Dorsolateral prefrontal cortex (tissue), 122 donors: ENCODE measurements at places on chromosomes 3 and 15. TPM values are rescaled to one million over a fixed set of nuclear protein-coding genes. Genes with fewer than 3 reads are reported as not detected.

The DOCK3 gene
- total RNA-seq = 123 TPM

The NDUFB5 gene
- total RNA-seq = 91.3 TPM

The TMC3 gene
- total RNA-seq = 0.43 TPM

The CACNA2D2 gene
- 18.4 TPM for total RNA-seq

The GOLGA8R gene
- 13.3 TPM for total RNA-seq

The C3orf20 gene
- 2.4 TPM for total RNA-seq

The MYZAP gene
- total RNA-seq = not detected

The PDZRN3 gene
- 50.6 TPM for total RNA-seq

The MST1R gene
- total RNA-seq = 5.6 TPM

The NOX5 gene
- total RNA-seq = 1.4 TPM

- DNase-seq = peak; percentile 84
These were observed at the start of gene USF3 for GRCh38 chr3:113695786-113696645. USF3 (minus strand) TSS chr3:113696642; CDS start chr3:113674878, 21,764 bp downstream.

DNA sequence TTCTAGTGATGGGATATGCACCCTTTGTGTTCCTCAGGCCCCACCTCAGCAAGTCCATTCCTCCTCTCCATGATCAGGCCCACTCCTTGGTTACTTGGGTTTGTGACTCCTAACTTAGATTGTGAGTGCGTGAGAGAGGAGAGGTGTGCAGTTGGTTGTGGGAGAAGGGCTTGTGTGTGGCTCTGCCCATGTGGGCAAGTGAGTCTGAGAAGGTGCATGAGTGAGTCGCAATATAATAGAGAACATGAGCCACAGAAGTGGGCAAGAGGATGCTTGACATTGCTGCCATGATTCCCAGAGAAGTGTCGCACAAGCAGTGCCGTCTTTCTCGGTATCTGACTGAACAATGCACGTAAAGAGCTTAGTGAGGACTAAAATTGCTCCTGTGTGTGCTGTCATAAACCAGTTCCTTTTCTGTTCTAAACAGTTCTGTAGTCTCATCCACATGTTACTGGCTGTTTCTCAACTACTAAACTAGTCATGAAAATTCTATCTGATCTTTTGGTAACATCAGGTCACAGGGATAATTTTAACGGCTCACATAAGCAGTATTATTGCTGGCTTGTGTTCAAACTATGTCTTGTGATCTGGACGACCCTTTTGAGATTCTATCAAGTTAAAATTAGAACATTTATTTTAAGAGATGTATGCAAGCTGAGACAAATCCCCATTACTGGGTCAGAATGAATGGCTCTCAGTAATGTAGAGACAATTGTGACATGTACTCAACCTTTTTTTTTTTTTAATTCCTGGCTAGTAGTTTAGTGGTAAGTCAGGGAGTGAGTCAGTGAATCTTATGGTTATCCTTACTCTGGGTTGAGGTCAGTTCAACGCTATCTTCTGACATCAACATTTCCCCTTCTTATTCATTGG, 25.6 kb downstream of the GYG1 start:
- DNase-seq = no peak

DNA sequence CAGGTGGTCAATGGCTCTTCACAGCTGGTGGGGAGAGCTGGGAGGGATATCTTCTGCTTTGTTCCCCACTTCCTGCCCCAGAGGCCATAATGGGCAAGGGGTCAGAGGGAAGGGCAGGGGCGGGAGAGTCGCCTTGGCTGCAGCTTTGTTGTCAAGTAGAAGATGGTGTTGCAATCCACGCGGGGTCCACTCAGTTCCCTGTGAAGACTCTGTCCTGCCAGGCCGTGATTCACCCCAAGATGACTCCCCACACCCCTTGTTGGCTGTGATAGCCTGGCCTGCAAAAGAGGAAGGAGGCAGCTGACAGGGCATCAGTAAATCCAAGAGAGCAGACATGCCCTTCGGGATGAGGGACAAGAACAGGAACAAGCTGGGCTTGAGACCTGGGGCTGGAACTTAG, 6.9 kb downstream of the GALNT15 start:
- DNase-seq = no peak

DNA sequence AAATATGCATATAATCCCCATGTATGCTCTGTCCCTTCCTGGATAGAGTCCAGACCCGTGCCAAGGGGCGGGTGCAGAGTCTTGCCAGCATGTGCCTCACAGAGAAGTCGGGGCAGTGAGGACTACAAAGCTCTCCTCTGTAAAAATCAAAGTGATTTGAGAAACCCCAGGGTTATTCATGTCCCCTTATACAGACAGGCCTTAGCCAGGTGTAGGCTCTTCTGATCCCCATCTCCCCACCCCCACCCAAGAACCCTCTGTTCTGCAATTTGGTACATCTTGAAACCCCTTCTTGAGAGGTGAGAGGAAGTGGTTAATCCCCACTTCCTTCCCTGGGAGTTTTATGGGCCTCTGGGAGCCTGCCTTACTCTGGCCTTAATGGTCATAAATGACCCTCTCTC, 24.7 kb downstream of the TRIM71 start:
- no peak for DNase-seq

- no peak for DNase-seq
These were observed 684.3 kb upstream of the DPPA4 start for GRCh38 chr3:110021659-110022058.

GRCh38 chr3:186520957-186521842, 23.0 kb downstream of the CRYGS start:
- no peak for DNase-seq

GRCh38 chr3:79881431-79881830, 113.6 kb upstream of the ROBO1 start:
- DNase-seq = no peak

DNA sequence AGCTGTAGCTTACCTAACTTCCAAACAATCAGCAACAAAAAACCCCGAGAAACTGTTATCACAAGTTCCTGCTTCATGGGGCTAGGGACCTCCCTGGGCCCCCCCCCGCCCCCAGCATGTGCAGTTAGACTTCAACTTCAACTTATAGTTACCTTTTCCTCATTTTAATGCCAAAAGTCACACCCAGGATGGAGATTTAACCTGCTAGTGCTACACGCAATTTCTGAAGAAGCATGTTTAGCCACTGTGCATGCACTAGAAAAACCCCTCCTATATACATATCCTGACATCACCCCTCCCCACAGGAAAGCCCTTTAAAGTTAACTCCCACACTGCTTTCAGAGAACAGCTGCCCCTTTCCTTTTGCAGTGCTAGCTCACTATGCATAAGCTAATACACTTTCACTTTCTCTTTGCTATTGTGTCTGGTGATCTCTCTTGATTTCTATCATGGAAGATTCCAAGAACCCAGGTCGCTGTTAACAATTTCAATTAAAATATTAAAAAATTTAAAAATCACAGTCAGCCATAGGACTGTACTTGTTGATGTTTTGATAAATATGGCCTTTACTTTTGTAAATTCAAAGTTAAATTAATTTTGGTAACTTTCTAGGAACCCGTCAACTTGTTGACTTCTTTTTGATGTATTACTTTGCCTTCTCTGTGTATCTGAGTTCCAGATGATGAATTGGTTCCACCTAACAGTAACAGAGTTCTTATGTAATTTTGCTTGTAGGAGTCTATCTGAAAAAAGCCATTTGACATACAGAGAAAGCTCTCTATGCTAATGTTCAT, 75.2 kb upstream of the ACAD9 start:
- no peak for DNase-seq

DNA sequence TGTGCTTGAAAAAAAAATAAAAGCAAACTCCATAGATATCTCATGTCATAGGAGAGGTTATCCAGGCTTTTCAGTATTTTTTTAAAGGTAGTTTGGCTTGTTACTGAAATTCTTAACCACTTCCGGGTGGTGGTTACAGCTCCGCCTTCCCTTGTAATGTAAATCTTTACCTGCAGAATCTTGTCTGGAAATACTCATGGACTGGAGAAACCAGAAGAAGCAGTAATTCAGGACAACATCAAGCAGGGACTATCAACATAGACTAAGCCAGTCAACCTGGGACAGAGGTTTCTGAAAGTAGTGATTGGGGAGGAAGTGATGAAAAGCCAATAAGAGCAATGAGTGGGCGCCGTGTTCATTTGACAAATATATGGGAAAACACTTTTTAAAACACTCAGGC, 78.9 kb upstream of the SKOR1 start:
- DNase-seq = no peak

DNA sequence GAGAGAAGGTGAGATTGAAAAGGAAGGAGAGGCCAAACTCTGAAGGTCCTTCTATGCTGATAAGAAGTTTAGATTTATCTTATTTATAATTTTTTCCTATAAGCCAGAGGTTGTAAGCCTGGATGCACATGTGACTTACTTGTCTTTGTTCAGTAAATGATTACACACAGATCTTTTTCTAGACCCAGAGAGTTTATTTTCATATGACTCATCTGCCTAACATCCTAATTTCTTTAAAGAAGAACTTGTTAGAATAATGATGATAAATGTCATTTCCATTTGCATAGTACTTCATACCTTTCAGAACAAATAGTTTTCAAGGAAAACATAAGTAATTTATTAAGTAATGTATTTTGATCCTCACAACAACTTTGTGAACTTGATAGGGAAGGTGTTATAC, 434.8 kb upstream of the DPH6 start:
- DNase-seq = no peak

- no peak for DNase-seq
These were observed 311.5 kb downstream of the SV2B start for GRCh38 chr15:91411586-91411985.

DNA sequence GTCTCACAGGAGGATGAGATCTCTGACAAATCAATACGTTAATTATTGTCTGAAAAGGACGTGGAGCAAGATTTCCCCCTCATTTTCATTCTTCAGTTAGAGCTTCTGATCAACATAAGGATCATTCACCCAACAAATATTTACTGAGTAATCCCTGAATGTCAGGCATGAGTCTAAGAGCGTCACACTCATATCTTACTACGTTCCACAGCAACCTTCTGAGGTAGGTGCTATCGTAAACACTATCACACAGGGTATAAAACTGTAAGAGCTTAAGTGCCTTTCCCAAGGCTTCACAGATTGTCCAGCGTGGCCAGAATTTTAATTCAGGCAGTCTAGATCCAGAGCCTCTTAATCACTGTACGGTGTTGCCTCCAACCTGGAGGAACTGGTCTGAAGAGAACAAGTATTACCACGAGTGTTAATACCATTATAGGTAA, 10.6 kb upstream of the TM4SF1 start:
- no peak for DNase-seq

DNA sequence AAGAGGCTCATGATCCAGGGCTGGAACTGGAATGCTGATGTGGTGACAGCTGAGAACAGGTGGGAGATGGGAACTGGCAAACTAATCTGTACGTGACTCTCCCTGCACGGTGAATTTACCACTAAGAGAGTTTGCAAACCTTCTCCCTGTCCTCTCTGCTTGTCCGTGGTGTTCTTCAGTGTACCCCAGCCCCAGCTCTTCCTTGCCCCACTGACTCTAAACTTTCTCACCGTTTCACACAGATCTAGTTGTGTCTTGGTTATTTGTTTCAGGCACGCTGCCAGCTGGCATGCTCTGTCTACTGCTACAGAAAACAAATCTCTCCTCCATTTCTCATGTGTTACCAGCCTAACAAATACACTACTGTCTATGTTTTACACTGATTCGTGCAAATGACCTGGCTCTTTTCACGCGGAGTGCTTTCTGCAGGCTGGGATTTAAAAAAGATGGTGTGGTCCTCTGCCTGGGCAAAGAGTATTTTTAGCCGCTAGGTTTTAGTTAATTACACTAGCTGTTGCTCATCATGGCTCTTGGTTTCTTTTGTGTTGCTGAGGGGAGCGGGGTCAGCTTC, 192.7 kb upstream of the LRIG1 start:
- no peak for DNase-seq

DNA sequence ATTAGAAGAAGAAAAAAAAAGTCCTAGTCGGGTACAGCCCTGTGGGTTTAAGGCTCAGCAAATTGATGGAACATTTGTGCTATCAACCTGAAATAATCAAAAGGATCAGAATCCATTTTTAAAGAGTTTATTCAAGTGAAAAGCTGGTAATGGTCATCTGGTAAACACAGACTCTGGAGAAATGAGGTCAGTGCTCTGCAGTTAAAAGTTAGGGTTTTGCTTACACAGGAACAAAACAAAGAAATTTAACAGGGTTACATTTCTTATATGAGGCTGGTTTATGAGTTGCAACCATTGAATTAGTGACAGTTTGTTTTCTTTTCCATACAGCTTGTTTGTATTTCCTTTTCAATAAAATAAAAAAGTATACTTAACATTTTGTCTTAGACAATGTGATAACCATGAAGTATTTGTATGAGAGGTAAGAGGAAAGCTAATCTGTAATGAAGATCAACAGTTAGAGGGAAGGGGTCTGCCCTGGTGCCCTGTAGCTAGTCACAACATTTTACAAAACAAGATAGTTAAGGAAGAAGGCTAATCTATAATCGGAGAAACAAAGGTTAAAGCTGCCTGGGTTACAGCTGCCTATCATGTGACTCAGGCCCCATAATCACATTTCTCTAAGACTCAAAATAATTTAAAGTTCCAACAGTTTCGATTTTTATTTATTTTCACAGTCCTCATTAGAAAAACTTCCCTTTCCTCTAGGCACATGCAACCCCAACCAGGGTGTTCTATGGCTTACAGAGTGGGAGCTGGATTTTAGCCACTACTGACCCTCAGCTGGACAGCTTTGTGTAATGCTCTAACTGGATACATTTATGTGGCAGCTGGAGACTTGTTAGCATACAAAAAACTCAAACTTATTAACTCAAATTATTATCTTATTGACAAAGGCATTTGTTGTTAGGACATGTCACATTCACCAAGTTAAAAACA, 98.1 kb upstream of the ACP3 start:
- DNase-seq = no peak

DNA sequence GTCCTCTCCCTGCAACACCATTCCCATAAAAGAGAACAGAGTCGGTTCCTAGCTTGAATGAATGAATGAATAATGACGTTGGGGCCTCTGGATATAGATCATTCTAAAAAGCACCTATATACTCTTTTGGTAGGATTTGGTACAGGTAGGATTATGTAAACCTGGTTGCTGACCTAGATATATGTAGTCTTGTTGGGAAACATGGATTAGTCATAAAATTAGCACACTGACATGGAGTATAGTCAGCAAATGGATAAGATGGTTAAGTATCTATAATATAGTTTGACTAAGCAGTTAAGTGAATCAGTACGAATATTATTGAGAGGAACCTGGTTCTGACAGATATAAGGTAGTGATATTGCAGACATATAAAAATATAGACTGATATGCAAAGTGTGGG, 142.5 kb downstream of the FILIP1L start:
- no peak for DNase-seq
